Smooth muscle cell of the brain vasculature (primary cell): ENCODE measurements at places on chromosomes 5 and 9.

DNA sequence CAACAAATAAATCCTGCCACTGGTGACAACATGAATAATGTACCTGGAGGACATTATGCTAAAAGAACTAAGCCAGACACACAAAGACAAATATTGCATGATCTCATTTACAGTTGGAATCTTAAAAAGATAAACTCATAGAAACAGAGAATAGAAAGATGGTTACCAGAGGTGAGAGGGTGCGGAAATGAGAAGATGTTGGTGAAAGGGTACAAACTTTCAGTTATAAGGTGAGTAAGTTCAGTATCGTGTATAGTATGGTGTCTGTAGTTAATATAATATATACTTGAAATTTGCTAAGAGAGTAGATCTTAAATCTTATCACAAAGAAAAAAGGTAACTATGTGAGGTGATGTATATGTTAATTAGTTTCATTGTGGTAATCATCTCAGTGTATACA is 63.3 kb downstream of the PRRC1 start:
- no peak for DNase-seq

- no peak for DNase-seq
Measured at GRCh38 chr5:160382346-160382745, 11.9 kb upstream of the C1QTNF2 start.

- no peak for DNase-seq
Measured at GRCh38 chr5:57549566-57549965, 67.0 kb upstream of the ACTBL2 start.

DNA sequence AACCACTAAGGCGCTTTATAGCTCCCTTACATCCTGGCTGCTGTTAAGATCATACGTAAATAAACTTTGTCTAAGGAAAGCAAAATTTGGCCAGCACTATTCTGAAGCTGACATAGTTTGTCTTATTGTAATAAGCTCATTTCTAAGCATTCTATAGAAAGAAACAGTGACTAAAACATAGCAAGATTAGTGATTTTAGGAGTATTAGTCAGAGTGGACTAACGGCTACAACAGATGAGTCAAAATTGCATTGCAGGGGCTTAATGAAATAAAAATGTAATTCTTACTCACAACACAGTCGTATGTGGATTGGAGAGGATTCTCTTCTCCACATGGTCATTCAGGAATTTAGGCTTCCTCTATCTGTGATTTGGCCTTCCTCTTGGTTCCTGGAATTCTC is 347.6 kb downstream of the GADD45G start:
- DNase-seq, result no peak

- DNase-seq, result no peak
Measured at GRCh38 chr9:106700676-106701075, 162.3 kb upstream of the ZNF462 start.

DNA sequence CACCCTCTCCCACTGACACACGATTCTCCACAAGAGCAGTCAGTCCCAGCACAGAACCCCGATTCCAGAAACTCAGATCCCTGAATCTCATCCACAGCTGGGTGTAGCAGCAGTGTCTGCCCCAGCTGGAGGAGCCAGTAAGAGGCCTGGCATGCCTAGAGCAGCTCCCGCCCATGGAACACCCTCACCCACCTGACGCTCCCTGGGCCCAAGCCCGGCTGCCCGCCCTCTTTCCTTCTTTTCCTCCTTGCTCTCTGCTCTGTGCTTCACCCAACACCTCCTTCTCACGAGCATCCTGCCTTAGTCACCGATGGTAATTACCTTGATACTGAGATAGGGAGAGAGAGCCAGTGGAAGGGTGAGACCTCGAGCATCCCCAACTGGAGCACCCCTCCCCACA is 8.7 kb downstream of the PCDH1 start:
- no peak for DNase-seq

DNA sequence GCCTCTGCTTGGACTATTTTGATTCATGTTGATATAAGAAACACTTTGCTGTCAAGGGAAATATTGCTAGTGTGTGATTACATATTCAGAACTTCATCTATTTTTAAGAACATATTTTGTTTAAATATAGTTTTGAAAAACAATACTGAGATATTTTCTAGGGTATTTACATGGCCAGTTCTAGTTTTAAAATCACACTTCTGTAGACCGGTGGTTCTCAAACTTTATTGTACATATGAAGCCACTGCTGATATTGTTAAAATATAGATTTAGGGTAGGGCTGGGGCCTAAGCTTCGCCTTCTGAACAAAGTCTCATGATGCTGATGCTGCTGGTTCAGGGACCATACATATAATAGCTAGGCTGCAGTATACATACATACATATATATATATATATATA is 1000.0 kb downstream of the PTPRD start:
- DNase-seq, result no peak

GRCh38 chr5:32909207-32909606 is 198.1 kb downstream of the NPR3 start:
- no peak for DNase-seq

DNA sequence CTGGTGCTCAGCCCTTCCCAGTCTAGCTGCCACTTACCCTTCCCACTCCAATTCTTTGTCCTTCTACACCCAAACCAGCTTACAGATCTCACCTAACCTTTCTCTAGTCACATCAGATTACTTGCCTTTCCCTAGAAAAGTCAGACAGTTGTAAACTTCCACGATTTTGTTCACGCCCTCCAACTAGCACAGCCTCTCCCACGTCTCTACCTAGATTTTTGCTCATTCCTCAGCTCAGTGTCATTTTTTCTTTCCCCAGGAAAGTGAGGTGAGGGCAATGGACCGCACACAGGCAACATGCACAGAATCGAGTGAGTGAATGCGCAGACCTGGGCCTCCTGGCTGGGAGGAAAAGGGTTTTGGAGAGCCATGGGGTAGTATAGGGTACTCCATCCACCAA is 20.9 kb upstream of the PRUNE2 start:
- DNase-seq, result no peak

GRCh38 chr9:5085993-5086392 is 99.4 kb downstream of the INSL6 start:
- no peak for DNase-seq

DNA sequence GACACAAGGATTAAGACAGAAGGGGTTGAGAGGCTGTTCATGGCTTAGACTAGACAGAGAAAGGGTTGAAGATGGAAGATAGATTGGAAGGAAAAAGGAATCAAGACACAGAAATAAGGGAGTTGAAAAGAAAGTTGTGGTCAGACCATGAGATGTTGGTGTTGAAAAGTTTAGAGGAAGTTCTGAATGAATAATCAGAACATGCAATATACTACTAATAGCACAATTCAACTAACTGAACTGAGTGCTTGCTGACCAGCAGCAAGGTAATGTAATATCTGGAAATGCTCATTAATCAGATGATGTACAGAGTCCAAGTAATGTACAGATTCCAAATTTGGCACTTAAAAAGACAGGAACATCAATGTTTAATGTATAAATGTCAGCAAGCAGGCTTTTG is 10.6 kb upstream of the NNT start:
- DNase-seq, result no peak

- DNase-seq, result no peak
Measured at GRCh38 chr9:111284703-111285102, 45.3 kb downstream of the OR2K2 start.

DNA sequence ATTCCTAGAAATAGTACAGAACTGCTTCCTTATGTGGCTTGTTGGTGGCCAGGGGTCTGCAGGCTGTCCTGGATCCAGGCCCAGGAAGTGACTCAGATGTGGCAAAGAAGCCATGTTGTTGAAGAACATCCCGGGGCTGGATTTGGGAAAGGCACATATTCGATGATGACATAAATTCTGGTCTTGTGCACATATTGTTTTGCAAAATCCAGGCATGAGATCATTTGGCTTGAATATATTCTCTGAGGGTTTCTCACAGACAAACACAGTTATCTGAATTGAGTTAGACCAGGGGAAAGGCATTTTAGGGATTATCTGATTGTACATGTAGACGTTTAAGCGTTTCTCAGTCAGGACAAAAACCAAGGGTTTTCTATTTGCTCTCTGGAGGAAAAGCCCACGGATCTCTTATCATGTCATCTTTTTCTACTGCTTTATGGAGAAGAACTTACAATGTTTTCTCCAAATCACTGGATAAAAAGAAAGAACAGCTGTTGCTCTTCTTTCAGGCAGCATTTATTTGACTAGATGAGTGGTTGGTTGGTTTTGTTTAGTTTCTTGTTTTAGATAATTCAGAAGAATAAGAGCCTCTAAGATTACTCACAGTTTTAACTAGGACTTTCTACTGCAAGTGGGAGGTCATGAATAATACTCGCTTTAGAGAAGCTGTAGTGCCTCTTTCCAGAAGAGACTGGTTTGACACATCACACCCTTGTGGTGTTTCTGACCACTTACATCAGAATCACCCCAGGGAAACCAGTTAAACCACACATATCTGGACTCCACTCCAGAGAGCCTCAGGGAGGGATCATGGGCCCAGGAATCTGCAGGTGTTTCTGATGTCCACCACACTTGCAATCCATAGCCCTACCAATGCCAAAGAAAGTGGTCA is 29.5 kb upstream of the LHFPL2 start:
- no peak for DNase-seq

GRCh38 chr5:137312011-137312410 is 187.1 kb downstream of the SPOCK1 start:
- DNase-seq, result no peak

DNA sequence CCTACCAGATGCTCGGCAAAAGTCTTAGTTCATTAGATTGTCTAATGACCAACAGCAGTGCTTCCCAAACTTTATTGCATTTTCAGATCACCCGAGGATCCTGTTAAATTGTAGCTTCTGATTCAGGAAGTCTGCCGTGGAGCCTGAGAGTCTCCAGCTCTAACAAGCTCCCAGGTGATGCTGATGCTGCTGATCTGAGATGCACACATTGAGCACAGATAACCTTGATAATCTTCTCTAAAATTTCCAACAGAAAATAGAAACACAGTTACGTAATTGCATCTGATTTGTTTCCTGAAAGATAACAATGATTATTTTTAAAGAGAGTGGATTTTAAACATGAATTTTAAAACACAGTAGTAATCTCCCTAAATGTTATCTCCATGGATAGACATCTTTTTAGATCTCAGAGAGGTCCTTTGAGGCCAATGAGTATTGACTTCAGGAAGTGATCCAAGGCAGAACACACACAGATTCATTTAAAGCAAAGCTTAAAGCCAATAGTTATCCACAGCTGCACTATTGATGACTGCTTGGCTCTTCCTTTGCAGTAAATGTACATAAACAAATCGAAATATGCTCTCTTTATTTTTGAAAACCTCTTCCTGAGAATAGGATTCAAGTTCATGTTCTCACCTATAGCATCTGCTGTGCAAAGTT is 122.8 kb upstream of the TNPO1 start:
- DNase-seq, result no peak

DNA sequence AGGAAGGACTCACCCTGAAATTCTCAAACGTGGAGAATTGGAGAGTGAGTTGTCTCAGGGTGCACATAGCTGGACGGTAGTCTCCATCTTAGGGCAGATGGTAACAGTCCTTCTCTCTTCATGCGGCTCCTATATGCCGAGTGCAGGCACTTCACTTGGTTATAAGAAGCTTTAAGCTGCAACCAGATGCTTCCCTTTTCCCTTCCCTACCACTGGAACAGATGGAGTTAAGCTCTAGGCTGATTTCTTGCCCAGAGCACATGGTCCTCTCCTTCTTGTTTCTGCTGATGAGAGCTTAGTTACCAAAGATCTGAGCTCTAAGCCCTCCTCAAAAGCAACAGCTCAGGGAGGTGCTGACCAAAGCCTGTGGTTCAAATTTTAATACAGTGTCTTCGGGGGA is 355.7 kb downstream of the ARHGEF28 start:
- no peak for DNase-seq

DNA sequence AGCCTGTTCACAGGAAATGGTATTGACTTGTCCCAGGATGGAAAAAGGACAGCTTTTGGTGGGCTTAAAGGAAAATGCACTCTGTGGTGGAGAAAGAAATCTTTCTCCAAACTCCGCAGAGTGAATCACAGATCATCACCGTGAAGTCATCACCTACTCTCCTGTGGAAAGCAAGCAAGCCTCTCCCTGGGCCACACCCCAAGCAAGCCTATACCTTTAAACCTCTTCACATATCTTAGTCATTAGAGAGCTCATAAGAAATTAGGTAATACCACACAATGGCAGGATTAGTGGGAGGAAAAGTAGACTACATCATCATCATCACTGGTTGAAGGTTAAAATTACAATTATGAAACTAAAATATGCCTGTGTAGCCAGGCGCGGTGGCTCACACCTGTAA is 23.2 kb downstream of the TLE1 start:
- DNase-seq, result no peak

DNA sequence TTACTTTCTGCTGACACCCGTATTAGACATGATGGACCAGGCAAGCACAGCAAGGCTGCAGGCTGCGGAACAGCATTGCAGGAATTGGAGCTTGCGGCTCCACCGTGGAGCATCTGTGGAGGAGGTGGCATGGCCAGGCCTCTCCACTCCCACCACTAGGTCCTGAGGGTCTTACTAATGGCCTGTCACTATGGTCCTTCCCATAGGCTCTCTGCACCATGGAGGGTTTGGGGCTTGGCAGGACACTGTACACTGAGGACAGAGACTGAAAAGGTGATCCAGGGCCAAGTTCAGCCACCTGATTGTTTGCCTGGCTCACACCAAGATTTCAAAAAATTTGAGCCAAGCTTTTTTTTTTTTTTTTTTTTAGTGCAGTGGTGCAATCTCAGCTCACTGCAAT is 14.3 kb upstream of the ZBTB43 start:
- DNase-seq, result no peak

DNA sequence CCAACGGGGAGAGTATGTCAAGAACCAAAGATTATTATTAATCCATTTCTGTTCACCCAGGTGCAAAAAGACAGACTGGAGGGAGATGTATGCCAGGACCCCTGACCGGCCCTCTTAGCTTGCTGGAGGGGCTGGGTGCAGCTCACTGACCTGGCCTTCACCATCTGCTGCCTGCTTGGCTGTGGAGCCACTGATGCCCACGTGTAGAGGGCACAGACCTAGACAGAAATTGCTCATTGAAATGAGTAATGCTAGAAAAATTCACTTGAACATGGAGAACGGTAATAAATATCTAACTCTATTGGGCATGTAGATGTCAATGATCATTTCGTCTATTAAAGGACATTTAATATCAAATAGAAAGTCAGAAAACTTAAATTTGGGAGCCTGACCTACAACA is 58.8 kb upstream of the ERCC6L2 start:
- DNase-seq, result no peak

GRCh38 chr9:2939368-2939767 is 95.5 kb upstream of the PUM3 start:
- no peak for DNase-seq

GRCh38 chr9:3331801-3332200 is 194.0 kb downstream of the RFX3 start:
- DNase-seq, result no peak

DNA sequence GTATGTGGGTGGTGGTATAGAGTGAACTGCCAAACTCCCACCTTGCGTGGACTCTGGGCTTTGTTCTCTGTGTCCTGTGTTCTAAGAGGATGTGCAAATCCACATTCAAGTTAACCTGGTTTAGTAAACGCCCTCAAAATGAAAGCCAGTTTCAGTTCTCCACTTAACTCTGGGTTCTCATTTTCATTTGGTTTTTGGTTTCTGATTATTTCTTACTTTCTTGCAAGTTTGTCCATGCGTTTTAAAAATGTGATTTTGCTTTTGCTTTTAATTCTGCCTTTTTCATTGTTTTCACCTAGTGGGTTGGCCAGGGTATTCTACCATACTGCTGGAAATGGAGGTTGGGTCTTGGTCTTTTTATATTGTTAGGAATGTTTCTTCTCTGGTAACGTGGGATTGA is 38.2 kb downstream of the GALNT10 start:
- DNase-seq, result no peak

GRCh38 chr9:88593537-88594185 is 58.7 kb downstream of the NXNL2 start:
- peak; percentile 53 for DNase-seq
